Activated gamma-delta T cell (primary cell): ENCODE measurements at places on chromosomes 3 and 15.

GRCh38 chr3:15557511-15557946 lies 36.0 kb upstream of the COLQ start:
- DNase-seq: no peak

DNA sequence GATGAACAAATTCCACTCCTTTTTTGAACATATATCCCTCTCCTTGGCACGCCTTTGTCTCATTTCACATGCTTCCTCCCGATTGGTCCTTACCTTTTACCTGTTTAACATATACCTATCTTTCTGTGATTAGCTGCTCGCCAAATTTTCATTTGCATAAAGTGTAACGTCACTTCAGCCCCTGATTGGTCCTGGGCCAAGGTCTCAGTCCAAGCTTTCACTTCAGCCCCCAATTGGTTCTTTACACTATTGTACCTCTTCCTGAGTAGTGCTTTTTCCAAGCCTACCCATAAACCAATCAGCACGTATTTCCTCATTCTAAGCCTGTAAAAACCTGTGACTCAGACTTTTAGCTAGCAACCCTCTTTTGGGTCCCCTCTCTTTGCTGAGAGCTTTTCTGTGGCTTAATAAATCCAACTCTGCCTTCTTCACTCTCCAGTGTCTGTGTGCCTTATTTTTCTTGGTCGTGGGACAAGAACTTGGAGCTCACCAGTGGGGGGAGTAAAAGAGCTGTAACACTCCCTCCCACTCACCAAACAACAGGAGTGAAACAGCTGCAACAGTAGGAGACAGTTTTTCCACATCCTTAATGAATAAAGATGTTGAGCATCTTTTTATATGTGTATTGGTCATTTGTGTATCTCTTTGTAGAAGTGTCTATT lies 584 bp upstream of the XCR1 start:
- no peak for DNase-seq

DNA sequence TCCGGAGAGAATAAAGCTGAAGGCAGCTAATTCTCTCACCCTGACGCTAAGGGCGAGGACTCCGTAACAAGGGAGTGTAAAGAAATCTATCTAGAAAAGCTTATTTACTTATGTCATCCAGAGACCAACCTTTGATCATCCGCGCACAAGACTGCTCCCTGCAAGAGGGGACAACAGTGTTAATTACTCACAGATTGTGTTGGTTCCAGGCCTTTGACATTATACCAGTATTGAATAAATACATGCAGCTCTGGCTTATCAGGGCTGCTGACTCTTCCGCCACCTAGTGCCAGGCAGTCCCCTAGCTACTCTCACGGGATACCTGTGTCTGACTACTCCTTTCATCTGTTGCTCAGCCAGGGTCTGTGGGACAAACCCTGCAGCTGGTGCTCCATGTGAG lies 211.7 kb downstream of the DTWD1 start:
- DNase-seq: no peak

- no peak for DNase-seq
Observed at GRCh38 chr15:54990793-54991192, 205.9 kb downstream of the RSL24D1 start.

- DNase-seq: no peak
Observed at GRCh38 chr3:53478166-53478830, 16.1 kb upstream of the CACNA1D start.

DNA sequence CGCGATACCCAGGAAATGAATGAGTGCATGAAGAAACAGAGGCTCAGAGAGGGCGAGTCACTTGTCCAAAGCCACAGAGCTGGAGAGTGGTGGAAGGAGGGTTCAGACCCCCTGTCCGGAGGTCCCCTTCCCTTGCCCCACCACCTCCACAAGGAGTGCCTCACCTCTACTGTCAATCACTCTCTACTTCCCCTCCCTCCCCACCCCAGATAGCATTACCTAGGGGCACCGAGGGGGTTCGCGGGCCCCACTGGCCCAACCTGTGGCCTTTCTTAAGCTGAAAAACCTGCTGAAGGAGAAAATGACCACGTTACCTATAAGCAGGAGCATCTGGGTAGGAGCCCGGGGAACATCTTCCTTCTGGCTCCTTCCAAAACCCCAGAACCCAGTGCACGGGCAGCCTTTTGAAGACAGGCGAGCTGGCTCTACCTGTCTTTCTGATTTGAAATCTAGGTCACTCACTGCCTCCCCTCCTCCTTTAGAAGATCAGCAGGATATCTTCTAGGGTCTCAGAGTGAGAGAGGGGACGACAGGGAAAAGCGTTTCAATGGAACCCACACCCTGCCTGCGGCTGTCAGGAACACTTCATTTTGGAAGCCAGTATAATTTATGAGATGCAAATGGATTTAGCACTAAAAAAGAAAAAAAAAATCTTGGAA lies 89.9 kb upstream of the MEF2A start:
- no peak for DNase-seq

DNA sequence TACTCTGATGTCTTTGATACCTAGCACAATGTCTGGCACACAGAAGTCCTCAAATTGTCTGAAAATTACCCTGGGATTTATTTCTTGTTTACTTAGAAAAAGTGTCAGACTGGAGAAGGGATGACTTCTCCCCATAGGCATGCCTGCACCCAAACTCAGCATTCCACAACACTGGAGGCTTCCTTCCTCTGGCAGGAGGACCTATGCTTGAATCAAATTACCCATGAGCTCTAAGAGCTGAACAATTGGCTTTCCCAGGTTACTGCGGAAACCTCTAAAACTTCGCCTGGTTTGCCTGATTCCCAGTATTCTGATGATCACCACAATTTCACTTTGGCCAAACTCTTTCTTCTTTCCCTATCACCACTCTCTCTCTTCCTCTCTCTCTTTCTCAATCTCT lies 217.4 kb downstream of the DIPK2A start:
- DNase-seq: no peak

- DNase-seq: no peak
Observed at GRCh38 chr15:73394782-73395181, 26.0 kb upstream of the HCN4 start.

DNA sequence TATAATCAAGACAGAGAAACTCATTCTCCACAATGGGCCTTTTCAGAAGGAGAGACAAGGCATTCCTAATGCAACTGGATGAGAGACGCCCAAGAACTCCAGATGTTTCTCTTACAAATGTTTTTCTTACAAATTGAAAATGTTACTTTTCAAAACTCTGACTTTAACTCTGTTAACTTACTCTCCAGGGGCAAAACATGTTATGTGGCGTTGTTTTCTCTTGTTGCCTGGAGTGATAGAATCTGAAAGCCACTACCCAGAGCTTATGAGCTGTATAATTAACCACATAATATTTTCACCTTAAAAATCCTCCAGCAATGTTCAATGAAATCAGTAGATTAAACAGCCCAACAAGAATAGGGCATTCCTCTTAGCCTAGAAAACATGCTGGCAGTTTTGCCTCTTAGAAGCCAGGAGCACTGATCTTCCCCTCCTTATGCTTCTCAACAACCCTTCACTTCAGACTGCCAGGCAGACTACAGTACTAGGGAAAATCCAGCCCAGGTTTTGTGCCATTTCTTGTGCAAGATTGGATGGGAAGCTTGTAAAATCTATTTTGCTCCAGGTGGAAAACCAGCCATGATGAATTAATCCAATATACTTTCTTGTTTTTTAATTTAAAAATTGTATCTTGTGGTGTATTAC lies 186.7 kb upstream of the GADL1 start:
- no peak for DNase-seq

DNA sequence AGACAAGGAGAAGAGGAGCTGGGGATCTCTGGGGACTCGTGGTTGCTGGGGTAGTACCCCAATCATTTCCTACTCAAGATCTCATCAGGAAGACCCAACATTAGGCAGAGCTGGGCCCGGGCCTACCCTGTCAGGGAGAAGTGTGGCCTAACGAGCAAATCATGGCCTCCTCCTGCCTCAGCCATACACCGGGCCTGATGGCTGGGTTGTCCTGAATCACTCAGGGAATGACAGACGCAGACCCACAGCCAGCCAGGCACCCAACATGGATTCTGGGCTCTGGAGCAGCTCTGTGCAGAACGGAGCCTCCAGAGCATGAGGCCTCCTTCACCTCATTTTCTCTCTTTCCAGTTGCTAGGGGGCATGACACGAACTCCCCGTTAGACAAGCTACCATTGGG lies 19.7 kb downstream of the ITGA11 start:
- DNase-seq: no peak

DNA sequence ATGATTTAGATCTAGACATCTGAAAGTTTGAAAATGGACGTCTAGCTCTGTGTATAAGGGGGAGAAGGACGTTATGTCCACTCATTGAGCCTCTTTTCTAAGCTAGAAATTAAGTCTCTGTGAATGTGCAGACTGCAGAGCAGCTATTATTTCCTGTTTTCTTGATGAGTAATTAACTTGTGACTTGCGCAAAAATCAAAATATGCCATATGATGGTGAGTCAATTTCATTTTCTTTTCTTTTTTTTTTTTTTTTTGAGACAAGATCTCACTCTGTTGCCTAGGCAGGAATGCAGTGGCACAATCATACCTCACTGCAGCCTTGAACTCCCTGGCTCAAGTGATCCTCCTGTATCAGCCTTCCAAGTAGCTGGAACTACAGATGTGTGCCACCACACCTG lies 14.1 kb downstream of the LACTB start:
- DNase-seq: no peak

- DNase-seq: no peak
Observed at GRCh38 chr3:129897026-129897425, 3.5 kb upstream of the TMCC1 start.

GRCh38 chr3:170321321-170322034 lies 36.0 kb upstream of the SKIL start:
- no peak for DNase-seq

GRCh38 chr3:108486338-108486737 lies 24.1 kb downstream of the MYH15 start:
- no peak for DNase-seq

GRCh38 chr3:49716169-49716568 lies 3.3 kb downstream of the AMIGO3 start:
- DNase-seq: no peak

DNA sequence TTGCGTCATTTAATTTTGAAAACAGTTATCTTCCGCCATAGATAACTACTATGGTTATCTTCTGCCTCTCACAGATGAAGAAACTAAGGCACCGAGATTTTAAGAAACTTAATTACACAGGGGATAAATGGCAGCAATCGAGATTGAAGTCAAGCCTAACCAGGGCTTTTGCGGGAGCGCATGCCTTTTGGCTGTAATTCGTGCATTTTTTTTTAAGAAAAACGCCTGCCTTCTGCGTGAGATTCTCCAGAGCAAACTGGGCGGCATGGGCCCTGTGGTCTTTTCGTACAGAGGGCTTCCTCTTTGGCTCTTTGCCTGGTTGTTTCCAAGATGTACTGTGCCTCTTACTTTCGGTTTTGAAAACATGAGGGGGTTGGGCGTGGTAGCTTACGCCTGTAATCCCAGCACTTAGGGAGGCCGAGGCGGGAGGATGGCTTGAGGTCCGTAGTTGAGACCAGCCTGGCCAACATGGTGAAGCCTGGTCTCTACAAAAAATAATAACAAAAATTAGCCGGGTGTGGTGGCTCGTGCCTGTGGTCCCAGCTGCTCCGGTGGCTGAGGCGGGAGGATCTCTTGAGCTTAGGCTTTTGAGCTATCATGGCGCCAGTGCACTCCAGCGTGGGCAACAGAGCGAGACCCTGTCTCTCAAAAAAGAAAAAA lies 1.2 kb downstream of the B2M start:
- no peak for DNase-seq

DNA sequence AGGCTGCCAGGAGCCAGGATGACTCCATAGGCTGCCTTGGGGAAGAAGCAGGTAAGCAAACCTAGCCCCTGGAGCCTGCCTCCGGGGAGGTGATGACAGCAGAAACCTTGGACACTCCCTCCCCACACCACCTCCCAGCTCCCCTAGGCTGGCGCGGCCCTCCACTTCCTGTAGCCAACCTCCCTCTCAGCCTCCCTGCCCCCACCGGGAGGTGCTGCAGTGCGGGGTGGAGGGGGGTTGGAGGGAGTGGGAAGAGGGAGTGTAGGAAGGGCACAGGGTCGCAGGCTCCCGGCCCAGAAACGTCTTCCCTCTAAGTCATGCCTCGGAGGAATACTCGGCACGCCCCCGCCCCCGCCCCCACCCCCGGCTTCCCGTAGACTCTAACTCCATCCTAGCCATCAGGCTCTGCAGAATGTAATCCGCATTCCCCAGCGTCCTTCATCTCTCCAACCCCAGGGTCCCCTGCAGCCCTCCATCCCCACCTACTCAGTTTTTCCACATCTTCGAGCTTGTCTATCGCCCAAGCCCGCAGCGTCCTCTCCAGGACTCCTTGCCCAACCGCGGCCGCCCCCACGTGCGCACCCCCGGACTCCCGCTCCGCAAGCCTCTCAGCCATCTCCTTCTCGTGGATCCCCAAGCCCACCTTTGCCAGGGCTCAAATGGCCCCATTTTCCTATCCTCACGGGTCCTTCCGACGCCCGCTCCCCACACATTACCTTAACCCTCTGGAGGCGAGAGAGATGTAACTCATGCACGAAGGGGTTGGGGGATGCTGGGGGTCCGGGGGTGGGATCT lies 528 bp downstream of the LPCAT4 start:
- peak; percentile 26 for DNase-seq

GRCh38 chr3:100875239-100875638 lies 118.0 kb downstream of the ABI3BP start:
- DNase-seq: no peak
